ENCODE measurements at places on chromosomes 3 and 15.

DNA sequence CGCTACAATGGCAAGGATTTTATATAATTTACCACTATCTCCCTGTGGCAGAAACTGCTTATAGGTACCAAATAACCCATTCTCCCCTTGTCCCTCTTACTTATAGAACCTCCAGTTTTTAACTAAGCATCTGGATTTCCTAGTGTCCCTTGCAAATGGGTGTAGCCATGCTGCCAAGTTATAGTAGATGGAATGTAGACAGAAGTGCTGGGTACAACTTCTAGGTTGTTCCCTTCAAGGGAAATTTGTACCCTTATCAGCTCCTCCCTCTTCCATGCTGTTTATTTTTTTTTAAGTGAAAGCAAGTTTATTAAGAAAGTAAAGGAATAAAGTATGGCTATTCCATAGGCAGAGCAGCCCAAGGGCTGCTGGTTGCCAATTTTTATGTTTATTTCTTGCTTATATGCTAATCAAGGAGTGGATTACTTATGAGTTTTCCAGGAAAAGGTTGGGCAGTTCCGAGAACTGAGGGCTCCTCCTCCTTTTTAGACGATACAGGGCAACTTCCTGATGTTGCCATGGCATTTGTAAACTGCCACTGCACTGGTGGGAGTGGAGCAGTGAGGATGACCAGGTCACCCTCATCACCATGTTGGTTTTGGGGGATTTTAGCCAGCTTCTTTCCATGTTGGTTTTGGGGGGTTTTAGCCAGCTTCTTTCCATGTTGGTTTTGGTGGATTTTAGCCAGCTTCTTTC is 40.1 kb upstream of the TM4SF19 start:
- DNase-seq: no peak

- DNase-seq: no peak
These were observed 46.4 kb downstream of the FAM81A start for GRCh38 chr15:59484399-59484798.

- DNase-seq: no peak
These were observed 17.0 kb downstream of the TOPBP1 start for GRCh38 chr3:133644768-133645167.

GRCh38 chr15:96232335-96232734 is 98.2 kb upstream of the NR2F2 start:
- DNase-seq: no peak

DNA sequence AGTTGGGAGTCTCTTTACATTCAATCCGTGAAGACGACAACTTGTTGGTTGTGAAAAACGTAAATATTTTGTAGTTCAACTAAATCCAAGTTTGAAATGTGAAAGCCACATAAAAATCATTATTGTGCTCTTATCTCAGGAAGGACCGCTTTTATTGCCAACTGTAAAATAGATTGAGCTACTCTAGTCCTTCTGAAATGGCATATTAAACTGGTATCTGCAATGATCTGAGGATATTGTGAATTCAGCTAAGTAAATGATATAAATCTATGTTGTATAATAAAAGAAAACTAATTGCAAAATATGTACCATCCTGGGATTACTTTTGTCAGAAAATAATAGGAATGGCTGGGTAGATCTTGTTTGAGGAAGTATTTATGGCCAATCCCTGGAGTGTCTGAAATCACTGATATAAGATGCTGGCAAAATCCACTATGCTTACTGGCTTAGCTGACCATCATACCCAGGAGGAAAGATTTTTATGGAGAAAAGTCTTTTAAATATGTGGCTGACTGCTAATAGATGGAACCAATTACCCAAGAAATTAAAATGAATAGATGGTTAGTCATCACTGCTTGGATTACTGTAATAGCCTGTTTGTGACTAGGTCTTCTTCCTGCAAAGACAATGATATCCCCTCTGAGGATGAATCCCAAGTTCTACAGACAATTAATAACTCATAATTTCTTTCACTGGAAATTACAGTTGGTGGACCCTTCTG is 191.8 kb downstream of the SEMA6D start:
- no peak for DNase-seq

DNA sequence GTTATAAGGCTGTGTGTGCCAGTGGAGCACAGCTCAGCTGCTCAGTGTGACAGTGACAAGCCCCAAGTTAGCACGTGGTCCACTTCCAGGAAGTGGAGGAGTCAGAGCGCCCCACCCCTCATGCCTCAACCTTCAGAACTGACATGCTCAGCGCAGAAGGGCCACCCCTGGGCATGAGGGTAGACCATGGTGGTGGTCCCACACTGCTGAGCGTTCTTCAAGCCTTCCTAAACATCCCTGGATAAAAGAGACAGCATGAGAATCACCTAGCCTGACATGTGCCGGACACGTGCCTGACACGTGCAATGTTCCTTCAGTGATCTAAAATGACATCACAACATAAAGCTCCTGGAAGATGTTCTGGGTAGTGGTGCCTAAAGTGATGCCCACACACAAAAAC is 16.8 kb downstream of the ATP10A start:
- DNase-seq: no peak

GRCh38 chr3:141540531-141540930 is 53.7 kb downstream of the RASA2 start:
- DNase-seq: no peak

- no peak for DNase-seq
These were observed 222.0 kb upstream of the IL12A start for GRCh38 chr3:159766563-159767185.

DNA sequence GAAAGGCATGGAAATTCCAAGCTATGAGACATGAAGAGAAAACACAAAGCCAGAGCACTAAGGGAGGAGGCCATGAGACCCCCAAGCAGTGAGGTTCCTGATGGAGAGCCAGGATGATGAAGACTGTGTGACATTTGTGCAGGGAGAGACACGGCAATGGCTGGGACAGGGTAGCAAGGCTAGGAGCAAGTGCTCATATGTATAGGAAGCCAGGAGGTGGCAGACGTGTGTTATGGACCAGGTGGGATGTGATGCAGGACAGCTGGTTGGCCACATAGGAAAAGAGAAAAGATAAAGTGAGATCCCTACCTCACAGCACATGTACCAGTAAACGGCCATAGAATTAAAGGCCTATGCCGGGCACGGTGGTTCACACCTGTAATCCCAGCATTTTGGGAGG is 112.7 kb downstream of the APBA2 start:
- no peak for DNase-seq

- DNase-seq: no peak
These were observed 11.0 kb upstream of the KCNMB2 start for GRCh38 chr3:178525251-178525650.

DNA sequence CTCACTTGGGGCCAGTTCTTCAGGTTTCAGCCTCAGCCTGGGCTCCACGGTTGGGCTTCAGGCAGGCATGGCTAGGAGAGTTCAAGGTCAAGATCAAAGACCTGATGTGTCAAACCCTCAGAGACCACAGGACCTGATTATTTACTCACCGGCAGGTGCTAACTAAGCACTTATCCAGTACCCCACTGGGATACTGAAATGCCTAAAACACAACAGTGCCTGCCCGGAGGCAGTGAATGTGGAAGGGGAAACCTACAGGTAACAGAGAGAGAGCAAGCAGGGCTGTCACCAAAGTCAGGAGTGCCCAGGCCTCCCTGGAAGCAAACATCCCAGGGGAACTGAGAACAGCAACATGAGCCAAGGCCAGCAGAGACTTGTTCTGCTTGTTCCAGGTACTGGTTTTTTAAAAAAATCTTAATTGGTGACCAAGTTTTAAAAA is 6.7 kb downstream of the IDH2 start:
- DNase-seq: no peak

- no peak for DNase-seq
These were observed 1.5 kb downstream of the UQCC5 start for GRCh38 chr3:52537726-52538421.

DNA sequence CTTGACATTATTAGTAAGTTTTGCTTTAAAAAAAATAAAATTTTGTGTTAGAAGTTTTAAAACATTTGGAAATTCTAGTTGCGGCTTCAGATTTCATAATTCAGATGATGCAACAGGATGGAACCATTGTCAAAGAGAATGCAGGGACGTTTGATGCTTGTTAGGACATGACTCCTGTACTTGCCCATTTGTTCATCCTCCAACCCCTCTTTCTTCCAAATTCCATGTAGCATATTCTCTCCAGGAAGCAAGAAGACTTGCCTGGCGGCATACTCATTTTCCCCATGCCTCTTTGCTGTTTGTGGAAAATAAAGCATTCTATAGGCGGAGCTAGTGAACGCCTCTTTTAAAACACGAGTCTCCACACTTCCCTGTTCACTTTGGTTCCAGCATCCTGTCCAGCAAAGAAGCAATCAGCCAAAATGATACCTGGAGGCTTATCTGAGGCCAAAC is at the start of gene CSTA:
CSTA (plus strand) TSS at position 378 of the 453 bp plus-strand sequence; CDS start at position 423, 45 bp downstream.
- DNase-seq: no peak

- no peak for DNase-seq
These were observed 446.0 kb upstream of the EPHA3 start for GRCh38 chr3:88661433-88661824.

DNA sequence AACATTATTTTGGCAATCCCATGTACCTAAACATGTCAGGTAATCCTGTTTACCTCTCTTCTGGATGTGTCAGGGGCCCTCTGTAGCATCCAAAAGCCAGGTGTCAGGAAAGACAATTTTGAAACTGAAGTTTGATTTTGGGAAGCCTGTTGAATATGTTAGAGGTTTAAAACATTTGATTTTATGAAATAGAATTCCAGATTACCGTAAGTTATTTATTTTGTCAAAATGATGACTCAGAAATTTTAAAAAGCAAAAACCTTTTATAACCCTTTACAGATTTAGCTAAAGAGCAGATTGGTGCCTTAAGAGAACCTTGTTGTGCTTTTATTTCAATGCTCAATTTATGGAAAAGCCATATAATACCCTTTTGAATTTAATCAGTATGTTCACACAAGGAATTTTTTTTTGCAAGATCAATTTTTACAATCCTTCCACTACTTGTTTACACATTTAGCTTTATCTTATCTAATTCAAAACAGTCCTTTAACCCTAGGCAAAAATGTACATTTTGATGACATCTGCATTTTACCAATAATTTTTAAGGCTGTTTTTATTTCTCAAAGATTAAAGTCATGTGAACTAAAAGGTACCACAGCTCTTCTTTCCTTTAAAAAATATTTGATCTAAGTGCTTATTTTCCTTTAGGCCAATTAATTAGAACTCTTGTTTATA is 10.0 kb downstream of the KIF15 start:
- no peak for DNase-seq

- no peak for DNase-seq
These were observed 66.5 kb downstream of the DPH6 start for GRCh38 chr15:35479423-35479822.

- no peak for DNase-seq
These were observed 1.4 kb upstream of the CPOX start for GRCh38 chr3:98594628-98595324.

DNA sequence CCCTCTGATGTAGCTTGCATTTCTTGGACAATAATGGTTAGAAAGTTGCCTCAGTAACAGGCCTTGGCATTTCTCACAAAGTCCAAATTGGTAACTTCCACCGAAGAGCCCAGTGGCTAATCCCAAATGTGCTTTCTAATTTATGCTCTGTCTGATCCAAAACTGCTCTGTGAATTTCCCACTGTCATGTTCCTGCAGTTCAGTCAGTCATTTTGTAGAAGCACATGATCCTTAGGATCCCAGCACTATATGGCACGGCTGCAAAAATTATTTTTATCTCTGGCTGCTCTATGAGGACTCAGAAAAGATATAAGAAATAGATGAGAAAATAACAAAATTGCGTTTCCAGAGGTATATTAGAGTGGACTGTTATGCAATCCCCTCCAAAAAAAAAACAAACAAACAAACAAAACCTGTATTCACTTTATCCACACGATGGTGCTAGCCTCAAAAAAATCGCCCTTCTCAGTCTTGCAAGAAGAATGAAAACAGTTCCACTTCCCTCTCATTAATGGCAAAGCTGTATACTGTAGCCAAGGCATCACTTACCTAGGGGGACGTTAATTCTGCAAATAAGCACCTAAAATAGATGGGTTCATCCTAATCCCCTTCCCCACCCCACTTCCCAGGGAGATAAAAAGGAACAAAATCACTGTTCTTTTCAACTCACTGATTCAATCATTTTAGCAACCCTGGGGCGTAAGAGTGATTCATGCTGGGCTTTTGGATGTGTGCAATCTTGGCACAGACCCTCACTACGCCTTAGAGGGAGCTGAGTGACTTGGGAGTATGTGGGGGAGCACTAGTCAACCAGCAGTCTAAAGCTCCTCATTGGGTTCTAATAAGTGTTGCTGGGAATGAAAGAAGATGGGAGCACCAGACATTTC is 61.3 kb downstream of the TMCO5A start:
- peak; percentile 69 for DNase-seq

DNA sequence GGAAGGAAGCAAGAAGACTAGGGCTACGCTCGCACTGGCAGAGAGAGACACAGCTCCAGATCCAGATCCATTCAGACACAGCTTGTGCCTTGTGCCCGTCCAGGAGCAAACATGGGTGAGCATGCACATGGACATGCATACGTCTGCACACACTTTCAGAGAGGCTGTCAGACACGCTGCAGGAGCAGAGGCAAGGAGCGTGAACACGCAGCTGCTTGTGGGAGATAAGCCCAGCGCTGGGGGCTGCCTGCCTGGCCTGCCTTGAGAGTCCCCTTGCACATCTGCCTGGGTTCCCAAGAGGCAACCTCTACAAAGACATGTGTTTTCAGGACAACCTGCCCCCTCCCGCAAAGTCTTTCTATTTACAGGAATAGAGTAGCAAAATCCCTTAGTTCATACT is 13.6 kb upstream of the BAHD1 start:
- DNase-seq: no peak

- DNase-seq: no peak
These were observed 42.0 kb upstream of the SKOR1 start for GRCh38 chr15:67783303-67783702.

- DNase-seq: no peak
These were observed 70.6 kb downstream of the SEMA6D start for GRCh38 chr15:47787875-47788274.

DNA sequence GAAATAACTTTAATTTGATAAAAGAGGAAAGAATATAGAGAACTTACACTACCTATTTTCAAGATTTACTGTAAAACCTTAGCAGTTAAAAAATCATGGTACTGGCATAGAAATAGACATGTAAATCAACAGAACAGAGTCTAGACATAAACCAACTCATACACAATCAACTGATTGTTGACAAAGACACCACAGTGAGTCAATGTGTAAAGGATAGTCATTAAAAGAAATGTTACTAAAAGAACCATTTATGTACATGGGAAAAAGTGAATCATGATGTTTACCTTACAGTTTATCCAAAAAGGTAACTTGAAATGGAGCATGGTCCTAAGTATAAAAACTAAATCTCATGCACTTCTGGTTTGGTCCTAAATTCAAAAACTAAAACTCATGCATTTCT is 847.4 kb downstream of the IGSF11 start:
- DNase-seq: no peak
